ENCODE measurements at places on chromosomes 2 and 18.

GRCh38 chr2:96164459-96165184, 19.4 kb upstream of the DUSP2 start:
- DNase-seq, result no peak

DNA sequence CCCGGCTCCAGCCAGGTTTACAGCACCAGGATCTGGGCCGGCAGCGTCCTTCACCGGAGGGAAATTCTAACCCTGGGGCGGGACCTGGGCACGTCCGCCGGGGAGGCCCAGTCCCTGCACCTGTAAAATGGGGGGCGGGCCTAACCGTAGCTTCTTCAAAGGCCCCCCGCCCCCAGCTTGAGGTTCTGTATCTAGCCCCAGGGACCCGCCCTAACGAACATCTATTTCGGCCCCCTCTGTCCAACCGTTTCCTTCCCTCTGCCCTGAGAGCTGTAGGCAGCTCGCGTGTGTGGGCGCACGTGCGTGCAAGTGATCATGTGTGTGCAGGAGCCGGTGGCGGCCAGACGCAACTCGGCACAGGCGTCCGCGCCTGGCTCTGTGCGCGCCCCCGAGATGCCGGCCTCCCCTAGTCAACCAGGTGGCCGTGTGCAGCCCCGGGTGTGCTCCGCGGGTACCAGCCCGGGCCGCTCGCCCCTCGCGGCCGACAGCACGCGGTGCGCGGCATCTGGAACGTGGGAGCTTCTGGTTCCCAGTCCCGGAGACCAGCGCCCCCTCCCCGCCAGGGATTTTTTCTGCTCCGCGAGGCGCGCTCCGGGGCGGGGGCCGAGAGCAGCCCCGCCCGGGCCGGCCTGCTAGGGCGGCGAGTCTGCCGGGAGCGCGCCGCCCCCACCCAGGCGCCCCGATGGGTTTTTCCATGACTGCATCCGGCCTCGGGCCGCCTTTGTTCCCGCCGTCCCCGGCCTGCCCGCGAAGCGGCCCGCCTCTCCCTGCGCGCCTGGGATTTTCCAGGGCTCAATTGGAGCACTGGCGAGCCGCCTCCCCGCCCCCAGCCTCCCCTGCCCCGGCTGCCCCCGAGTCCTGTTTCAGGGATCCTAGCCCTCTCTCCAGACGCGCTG, 21.2 kb downstream of the TEX44 start:
- DNase-seq, result peak; percentile 84

DNA sequence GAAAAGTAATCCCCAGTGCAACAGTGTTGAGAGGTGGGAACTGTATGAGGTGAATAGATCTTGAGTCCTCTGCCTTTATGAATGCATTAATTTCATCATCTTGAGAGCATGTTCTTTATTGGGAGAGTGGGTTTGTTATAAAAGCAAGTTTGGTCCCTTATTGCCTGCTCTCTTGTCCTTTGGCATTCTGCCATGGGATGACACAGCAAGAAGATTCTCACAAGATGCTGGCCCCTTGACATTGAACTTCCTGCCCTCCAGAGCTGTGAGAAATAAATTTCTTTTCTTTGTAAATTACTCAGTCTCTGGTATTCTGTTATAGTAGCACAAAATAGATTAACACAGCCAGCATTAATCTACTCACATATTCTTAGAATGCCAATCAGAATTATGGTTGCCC, 108.6 kb downstream of the EHBP1 start:
- no peak for DNase-seq

- DNase-seq, result no peak
Observed at GRCh38 chr2:75416420-75417342, 144.1 kb downstream of the EVA1A start.

All from activated naive CD4-positive, alpha-beta T cell (primary cell).